NCI-H146 (cell line): ENCODE measurements at places on chromosomes 4 and X.

GRCh38 chr4:169821402-169821801 lies 63.7 kb upstream of the HPF1 start:
- DNase-seq = no peak

DNA sequence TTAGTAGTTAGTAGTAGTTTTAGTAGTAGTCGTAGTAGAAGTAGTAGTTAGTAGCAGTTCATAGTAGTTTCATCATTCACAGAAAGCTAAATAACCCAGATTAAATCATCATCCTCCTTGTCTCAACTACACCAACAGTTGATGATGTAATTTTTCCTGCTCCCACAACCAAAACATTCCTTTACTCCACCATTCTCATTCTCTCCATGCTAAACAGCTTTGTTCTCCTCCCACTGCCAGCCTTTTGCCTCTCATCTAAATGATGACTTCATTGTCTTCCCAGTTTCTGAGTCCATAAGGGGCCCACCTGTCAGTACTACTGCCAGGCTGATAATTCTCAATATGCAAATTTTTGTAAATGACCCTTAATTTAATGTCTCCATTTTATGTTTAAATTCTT lies 68.9 kb downstream of the ARHGAP24 start:
- no peak for DNase-seq

GRCh38 chr4:81424816-81425755 lies 46.6 kb downstream of the RASGEF1B start:
- no peak for DNase-seq

DNA sequence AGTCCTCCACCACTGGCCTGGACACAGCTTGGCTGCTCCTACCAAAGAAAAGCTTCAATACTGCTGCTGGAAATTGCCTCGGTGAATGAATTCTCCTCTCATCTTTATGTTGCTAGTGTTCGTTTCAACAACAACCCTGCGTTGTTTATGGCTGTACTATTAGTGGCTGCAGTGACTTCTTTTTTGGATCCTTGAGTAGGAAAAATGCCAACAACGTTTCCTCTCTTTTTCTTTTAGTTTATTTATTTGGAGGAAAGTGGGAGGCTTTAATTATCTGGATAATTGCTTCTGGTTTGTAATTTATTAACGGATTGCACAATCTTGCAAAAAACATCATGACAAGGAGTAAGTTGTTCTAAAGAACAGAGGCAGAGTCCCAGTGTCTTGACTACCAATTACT lies 464.1 kb upstream of the TRAM1L1 start:
- no peak for DNase-seq

GRCh38 chr4:7418131-7418943 lies 16.4 kb downstream of the PSAPL1 start:
- no peak for DNase-seq

DNA sequence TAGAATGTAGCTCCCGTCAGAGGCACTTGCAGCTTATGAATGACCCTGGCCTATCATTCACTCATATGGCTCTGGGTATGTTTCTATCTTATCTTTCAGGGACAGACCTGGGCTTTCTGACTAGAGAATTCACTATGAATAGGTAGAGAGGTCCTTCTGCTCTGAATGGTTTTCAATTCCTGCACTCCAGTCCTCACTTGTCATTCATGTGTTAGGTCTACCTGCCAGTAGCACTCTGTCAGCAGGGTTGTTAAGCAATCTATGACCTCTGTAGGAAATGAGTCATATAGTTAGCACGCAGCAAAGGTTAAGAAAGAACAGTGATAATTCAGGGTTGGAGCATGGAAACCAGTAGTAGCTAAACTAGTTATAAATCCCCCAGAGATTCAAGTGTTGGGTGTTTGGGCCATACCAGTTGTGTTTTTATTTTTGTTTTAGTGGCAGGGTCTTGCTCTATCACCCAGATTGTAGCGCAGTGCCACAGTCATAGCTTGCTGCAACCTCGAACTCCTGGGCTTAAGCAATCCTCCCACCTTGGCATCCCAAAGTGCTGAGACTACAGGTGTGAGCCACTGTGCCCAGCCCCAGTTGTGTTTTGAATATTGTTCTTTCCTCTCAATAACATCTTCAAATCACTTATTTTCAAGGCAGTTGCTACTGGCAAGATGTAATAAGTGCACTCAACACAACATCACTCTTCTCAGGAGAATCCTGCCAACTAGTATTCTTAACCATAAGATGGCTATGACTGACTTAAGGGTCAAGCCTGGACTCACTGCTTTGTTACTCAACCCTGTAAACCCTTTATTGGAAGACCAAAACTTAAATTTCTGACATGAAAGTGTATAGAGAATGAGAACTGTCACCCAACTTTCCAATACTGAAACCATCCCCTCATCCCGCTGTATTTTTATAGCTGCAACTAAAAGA lies 25.1 kb downstream of the ARL13A start:
- DNase-seq = no peak
